Renal cortical epithelial cell (primary cell): ENCODE measurements at places on chromosomes 3 and 15.

DNA sequence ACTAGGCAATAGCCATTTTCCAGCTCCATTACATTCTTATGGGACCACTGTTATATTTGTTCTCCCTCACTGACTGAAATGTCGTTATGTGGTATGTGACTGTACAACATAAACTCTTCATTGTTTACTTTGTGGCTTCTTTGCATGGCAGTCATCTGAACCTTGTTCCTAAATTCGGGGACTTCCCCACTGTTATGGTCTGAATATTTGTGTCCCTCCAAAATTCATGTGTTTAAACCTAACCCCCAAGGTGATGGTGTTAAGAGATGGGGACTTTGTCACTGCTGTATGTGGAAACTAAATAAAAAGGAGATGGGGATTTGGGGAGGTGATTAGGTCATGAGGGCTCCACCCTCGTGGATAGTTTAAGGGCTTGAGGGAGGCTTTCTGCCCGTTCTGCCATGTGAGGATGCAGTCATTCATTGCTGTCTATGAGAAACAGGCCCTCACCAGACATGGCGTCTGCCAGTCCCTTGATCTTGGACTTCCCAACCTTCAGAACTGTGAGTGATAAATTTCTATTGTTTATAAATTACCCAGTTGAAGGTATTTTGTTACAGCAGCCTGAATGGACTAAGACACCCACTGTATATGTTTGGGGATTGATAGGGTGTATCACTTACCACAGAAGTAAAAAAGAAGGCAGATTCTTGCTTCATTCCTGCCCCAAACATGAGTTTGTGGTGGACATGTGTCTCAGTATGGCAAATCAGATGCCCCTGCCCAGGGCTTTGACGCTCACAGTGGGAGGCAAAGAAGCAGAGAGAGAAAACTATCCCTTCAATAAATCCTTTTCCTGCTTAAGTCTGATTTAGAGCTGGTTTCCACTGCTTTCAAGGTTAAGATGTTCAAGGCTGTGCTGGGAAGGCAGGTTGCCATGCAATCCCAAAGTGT, 138.0 kb upstream of the UBE2E1 start:
- DNase-seq, result no peak

DNA sequence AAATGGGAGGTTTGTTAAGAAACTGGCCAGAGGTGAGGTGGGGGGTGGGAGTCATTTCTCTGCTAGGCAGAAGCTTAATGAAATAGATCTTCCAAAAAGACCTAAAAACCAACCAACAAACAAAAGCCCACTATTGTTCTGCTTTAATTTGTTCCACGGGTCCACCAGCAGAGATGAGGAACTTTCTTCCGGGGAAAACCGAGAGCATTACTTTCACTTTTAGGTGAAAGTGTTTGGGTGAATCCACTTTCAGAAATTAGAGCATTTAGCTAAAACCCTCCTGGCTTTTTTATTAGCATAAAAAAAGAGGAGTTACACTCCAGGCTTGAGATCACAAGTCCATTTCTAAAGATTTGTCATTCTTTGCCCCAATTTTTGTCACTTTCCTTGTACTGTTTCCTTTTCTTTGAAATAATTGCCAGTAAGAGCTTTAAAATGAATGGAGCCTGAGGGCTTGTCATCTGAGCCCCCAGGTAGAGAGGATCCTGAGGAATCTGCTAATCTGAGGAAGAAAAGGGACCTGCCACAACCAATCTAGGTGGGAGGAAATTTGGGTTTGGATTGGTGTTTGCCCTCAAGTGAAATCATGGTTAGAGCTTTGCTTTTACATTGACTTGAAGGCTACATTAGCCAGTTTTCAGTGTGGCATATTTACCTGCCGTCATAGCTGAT, 667.6 kb downstream of the NAALADL2 start:
- DNase-seq, result peak; percentile 18

- peak; percentile 9 for DNase-seq
Observed at GRCh38 chr15:92384381-92384780, 9.3 kb upstream of the ST8SIA2 start.

- no peak for DNase-seq
Observed at GRCh38 chr15:49876401-49877038, 242.5 kb downstream of the ATP8B4 start.

- no peak for DNase-seq
Observed at GRCh38 chr15:95277266-95277665, 1045.9 kb downstream of the MCTP2 start.

DNA sequence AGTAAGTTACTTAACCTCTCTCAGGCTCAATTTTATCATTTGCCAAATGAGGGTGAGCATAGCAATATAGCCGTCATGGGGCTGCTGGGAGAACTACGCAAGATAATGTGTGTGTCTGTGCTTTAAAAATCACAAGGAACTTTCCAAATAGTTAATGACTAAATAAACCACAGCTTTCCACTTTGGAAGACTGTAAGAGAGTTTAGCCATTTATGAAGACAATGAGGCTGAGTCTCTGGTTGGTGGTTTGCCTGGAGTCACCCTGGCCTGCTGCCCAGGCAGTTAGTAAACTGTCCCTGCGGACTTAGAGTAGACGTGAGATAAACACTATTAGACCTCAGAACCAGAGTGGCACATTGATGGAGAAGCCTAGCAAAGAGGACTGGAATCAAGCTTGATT, 357.7 kb downstream of the CLSTN2 start:
- peak; percentile 95 for DNase-seq

GRCh38 chr3:181558870-181559269, 152.9 kb upstream of the SOX2 start:
- no peak for DNase-seq

GRCh38 chr3:61926923-61927322, 365.6 kb downstream of the PTPRG start:
- peak; percentile 55 for DNase-seq

- no peak for DNase-seq
Observed at GRCh38 chr3:126748701-126749546, 44.9 kb downstream of the CHCHD6 start.

- DNase-seq, result no peak
Observed at GRCh38 chr3:172600644-172601065, 77.4 kb upstream of the TNFSF10 start.

DNA sequence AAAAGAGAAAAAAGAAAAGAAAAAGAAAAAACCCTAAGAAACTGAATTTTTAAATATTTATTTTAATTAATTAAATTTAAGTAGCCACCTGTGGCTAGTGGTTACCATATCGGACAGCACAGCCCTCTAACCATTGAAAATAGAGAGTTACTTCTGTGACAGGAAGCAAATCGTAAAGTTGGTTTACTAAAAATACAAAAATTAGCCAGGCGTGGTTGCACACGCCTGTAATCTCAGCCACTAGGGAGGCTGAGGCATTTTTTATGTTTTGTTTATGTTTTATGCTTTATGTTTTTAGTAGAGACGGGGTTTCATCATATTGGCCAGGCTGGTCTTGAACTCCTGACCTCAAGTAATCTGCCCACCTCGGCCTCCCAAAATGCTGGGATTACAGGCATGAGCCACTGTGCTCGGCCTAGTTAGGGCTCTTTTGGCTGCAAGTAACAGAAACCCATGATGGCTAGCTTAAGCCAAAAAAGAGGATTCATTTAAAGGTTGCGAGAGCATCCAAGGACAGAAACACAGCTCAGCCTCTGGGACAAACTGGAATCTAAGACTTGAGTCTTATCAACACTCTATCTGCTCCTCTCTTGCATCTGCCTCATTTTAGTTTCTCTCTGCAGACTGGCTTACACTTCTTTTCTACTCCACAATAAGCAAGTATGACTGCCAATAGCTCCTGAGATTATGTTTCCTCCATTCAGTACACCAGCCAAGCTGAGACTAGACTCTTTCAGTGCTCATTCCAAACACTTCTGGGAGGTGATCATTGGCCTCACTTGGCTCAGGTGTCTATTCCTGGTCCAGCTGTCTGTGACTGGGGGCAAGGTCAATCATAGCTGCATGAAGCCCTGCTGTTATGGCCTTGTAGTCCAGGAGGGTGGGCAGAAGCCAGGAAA, 6.8 kb upstream of the SKIL start:
- DNase-seq, result no peak

GRCh38 chr15:54282228-54282836, 304.1 kb downstream of the UNC13C start:
- no peak for DNase-seq

GRCh38 chr3:162117961-162118360, 621.4 kb downstream of the OTOL1 start:
- no peak for DNase-seq

DNA sequence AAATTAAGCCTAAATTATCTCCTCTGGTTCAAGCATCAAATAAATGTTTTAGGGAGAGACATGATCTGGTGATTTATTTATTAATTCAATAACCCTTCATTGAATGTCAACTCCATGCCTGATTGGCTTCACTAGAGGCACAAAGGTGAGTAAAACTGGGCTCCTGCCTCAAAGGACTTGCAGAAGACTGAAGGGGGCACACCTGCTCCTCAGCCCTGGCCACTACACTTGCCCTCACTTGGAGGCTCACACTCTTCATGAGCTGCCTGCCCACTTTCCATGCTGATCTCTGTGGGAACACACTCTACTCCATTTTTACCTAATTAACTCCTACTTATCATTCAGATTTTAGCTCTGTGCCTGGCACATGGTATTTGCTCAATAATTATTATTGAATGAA, 84.4 kb upstream of the KCNMB2 start:
- DNase-seq, result no peak

DNA sequence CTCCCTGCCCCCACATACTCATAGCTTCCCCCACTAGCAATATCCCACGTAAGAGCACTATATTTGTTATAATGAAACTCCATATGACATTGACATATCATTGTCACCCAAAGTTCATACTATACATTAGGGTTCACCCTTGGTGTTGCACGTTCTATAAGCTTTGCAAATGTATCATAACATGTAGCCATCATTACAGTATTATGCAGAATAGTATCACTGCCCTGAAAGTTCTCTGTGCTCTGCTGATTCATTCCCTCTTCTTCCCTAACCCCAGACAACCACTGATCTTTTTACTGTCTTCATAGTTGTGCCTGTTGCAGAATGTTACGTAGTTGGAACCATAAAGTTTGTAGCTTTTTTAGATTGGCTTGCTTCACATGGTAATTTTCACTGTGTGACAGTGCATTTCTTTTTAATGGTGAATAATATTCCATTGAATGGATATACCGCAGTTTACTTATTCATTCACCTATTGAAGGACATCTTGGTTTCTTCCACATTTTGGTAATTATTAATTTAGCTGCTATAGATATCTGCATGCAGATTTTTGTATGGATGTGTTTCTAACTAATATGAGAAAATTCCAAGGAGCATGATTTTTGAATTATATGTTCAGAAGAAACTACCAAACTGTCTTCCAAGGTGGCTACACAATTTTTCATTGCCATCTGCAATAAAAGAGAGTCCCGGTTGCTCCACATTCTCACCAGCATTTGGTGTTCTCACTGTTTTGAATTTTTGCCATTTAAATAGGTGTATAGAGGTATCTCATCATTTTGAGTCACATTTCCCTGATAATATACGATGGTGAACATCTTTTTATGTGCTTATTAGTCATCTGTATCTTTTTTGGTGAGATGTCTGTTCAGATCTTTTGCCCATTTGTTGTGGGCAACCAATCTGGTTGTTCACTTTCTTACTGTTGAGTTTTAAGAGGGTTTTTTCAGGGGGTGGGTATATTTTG, 59.7 kb downstream of the CD200 start:
- no peak for DNase-seq

- no peak for DNase-seq
Observed at GRCh38 chr3:11510001-11510340, 133.7 kb downstream of the VGLL4 start.

DNA sequence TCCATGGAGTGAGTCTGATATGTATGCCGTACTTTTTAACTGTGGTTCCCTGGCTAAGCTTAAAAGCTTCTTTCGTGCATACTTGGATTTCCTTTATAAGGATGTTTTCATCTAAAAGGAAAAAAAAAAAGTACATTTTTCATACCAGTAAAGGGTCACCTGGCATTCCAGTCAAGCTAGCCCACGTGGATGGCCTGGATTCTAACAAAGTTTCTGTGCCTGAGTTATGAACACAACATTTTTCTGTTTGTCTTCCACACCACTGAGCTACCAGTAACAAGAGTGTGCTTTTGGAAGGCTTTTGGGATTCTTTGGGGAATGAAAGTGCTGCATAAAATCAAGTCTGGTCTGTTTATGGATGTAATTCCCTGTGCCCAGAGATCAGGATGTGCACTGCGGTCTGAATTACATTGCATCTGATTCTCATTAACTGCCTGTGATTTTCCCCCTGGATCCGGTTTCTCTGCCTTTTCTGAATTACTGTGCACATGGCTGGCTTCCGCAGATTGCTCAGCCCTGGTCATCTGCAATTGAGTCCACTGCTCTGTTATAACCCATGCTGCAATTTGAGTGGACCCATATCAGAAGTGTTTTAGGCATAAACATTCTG, 38.2 kb upstream of the MAGI1 start:
- no peak for DNase-seq

DNA sequence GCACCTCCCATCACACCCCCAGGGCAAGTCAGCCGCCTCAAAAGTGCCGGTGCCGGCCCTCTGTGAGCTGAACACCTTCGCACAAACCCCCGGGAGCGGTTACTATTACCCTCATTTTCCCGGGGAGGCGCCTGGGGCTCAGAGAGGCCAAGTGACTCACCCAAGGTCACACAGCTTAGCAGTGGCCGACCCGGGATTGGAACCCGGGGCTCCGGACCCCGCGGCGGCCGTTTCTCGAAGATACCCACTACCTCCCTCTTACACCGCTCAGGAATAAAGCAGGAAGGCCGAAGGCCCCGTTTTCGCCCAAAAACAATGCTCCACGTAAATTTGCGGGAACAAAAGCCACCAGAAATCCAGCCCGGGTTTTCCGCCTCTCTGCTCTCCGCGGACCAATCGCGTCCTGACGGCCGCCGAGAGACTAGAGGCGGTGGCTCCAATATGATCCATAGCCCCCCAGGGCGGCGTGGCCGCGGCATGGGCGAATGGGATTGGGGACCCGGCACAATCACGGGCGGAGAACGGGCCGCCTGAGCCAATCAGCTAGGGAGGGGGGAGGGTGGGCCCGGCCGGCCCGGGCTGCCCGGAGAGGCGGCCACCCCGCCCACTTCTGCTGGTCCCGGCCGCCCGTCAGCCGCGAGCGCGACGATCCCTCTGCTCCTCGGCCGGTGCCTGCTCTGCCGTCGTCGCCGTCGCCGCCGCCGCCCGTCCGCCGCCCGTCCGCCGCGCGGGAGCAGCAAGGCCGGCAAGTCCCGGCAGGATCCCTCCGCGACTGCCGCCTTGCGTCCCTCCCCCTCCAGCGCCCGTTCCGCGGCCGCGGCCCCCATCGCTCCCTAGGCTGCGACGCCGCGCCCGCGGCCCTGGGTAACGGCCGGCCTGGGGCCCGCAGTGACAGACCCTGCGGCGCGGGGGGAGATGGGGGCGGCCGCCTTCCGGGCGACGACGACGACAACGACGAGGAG, 177.0 kb downstream of the OR4M2 start:
- no peak for DNase-seq

GRCh38 chr3:136070334-136070733, 104.8 kb downstream of the PPP2R3A start:
- DNase-seq, result peak; percentile 31

DNA sequence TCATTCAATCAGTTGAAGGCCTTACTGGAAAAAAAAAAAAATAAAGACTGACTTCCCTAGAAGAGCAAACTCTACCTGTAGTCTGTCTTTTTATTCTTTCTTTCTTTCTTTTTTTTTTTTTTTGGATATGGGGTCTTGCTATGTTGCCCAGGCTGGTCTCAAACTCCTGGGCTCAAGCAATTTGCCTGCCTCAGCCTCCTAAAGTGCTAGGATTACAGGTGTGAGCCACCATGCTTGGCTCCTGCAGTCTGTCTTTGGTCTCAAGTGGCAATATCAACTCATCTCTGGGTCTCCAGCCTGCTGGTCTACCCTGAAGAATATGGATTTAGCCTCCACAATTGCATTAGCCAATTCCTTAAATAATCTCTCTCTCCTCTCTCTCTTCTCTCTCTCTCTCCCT, 167.7 kb upstream of the P2RY1 start:
- no peak for DNase-seq
